ENCODE measurements at places on chromosomes 5 and 9.

DNA sequence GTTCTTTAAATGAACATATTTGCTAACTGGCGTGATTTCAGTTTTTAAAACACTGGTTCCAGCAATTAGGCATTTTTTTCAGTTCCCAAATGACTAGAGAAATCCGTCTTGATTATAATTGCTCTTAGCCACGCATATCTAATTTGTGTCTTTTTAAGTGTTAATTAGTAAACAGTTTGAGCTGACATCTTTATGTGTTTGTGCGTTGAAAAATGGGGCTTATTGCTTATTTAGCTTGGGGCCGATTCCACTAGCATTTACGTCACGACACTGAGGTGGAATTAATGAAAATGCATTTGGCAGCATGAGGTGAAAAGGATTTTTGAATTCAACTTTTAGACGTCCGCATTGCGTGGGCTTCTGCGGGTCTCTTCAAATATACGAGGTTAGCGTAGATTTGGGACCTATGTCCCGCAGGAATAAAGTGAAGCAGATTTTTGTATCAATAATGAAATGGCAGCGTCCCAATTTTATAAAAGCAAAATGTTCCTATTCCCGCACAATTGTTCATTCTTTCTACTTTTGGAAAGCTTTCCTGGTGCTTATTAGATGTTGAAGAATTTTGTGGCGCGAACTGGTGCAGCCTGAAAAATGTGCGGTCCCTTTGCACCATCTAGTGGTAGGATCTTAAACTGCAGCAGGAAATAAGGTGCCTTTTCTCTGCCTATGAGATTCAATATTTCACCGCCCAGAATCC is 122.7 kb upstream of the LMX1B start:
- DNase-seq = peak; percentile 26

DNA sequence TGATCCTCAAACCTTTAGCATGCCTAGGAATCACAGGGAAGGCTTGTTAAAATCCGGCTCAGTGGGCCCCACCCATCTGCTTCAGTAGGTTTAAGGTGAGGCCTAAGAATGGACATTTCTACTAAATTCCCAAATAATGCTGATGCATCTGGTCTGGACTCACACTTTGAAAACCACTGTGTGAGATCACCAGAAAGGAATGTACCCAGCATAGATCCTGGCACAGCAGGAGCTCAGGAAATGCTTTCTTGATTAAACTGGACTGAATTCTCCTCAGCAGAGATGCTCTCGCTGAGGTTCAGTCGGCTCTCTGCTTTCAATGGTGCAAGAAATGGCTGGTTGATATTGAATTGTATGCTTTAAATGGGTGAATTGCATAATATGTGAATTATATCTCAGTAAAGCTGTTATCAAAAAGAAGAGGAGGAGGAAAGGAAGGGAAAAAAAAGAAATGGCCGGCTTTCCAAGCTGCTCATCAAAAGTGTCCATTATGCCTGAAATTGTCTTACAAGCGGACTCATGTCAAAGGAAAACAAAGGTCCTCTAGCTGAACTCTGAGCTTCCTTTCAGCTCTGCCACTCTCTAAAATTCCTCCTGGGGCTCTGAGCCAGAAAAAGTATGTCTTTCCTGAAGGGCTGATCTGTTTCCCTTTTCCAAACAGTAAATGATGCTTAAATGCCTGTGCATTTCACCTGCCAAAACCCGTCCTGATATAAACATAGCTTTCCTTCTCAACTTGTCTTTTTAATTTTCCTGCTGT is 77.6 kb upstream of the SAP30L start:
- DNase-seq = no peak

DNA sequence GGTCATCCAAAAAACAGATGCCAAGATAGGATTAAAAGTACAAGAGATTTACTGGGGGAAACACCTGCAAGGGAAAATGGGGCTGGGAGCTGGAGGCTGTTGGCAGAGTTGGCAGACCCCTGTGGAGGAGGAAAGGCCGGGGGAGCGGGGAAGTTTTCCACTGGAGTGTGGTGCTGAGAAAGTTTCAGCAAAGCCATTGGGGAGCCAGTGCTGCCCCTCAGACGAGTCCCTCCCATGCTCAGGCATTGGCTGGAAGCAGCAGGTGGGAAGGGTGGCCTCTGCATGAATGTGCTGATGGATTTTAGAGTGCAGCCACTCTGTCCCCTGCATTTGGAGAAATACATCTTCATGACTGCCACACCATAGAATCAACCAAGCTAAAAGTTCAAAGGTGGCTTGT is 52.8 kb downstream of the TTC1 start:
- DNase-seq = no peak

- DNase-seq = no peak
Observed at GRCh38 chr9:15146268-15146700, 160.7 kb downstream of the TTC39B start.

DNA sequence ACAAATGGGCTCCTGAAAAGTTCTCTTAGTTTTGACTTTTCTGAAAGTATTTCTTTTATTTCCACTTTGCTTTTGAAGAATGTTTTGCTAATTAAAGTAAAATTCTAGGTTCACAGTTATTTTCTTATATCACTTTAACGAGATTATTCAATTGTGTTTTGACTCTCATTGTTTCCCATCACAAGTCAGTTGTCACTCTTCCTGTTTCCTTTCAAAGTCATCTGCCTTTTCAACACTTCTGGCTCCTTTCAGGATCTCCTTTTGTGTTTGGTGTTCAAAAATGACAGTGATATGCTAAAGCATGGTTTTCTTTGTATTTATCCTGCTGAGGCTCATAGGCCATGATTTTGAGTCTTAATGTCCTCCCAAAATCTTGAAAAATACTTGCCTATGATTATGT is 235.4 kb upstream of the TAS2R1 start:
- no peak for DNase-seq

All from NCI-H187 (cell line).